Fibroblast of mammary gland (primary cell): ENCODE measurements at places on chromosomes 4 and X.

- DNase-seq: peak; percentile 89
Measured at GRCh38 chrX:40580537-40581335, at the start of gene ATP6AP2. Gene ATP6AP2 (plus strand): TSS chrX:40580970. CDS start chrX:40581066, 96 bp downstream.

DNA sequence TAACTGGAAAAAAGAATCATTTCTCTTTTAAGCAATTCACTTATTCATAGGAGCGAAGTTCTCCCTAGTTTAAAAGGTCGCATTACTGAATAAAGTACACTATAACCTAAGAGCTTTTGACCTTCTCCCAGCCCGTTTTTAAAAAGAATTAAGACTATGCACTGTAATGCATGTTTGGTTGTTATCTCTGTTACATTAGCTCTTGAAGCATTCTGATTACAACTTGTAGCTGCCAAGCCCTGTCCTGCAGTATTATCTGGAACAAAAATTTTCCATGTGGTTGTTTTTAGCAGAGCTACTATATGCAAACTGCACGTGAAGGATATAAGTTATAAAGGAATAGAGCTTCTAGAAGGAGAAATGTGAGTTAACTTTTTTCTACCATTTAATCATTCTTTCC lies 8.1 kb downstream of the GAB1 start:
- no peak for DNase-seq

DNA sequence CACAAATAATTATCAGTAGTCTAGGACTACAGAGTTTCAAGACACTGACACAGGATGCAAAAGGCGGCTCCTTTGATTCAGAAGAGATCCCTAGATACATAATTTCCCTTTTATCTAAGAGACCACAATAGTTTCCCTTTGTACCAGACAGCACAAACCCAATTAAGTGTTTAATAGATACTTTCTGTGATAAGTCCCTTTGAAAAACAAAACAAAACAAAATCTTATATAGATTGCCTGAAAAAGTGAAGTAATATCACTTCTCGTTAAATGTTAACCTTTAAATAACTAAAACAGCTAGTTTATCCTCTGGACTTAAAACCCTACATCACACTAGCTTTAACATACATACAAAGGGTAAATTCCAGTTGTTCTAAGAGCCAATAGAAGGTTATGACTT lies 49.9 kb downstream of the APBB2 start:
- DNase-seq: no peak

DNA sequence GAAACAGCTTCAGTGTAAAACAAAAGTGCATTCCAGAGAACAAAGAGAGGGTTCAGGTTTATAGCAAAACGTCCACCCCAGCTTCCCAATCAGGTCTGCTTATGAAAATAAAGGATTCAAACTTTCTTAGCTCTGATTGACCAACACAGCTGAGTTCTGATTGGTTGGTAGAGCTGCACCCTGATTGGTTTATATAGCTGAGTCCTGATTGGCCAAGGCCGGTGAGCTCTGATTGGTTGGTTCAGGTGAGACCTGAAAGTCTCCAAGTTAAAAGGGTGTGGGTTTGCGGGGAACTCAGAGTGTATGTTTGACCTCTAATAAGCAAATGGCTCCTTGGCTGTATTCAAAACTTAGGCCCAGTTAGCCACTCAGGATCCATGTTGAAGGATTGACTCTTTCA lies 20.9 kb downstream of the CLRN2 start:
- peak; percentile 22 for DNase-seq

DNA sequence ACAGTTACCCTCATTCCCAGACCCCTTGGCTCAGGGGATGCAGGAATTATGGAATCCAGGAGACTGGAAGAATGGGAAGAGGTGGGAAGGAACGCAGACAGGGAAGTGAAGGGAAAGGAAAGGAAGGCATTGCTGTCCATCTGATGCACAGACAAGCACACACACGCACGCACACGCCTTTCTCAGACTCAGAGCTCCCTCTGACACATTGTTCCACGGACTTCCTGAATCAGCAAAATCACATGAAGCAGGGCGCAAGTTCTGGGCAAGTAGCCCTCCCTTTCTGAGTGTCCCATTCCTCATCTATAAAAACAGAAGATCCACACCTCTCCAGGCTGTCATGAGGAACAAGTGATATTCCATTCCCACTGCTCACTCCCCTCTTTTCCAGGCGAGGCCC lies 13.2 kb downstream of the IQSEC2 start:
- DNase-seq: peak; percentile 57

DNA sequence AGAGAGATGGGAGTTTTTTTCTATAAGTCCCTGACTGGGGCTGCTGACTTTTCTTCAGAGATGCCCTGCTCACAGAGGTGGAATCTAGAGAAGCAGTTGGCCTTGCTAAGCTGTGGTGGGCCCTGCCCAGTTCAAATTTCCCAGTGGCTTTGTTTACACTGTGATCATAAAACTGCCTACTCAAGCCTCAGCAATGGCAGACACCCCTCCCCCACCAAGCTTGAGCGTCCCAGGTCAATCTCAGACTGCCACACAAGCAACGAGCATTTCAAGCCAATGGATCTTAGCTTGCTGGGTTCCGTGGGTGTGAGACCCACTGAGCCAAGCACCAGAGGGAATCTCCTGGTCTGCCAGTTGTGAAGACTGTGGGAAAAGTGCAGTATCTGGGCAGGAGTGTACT lies 199.8 kb upstream of the WDFY3 start:
- no peak for DNase-seq

DNA sequence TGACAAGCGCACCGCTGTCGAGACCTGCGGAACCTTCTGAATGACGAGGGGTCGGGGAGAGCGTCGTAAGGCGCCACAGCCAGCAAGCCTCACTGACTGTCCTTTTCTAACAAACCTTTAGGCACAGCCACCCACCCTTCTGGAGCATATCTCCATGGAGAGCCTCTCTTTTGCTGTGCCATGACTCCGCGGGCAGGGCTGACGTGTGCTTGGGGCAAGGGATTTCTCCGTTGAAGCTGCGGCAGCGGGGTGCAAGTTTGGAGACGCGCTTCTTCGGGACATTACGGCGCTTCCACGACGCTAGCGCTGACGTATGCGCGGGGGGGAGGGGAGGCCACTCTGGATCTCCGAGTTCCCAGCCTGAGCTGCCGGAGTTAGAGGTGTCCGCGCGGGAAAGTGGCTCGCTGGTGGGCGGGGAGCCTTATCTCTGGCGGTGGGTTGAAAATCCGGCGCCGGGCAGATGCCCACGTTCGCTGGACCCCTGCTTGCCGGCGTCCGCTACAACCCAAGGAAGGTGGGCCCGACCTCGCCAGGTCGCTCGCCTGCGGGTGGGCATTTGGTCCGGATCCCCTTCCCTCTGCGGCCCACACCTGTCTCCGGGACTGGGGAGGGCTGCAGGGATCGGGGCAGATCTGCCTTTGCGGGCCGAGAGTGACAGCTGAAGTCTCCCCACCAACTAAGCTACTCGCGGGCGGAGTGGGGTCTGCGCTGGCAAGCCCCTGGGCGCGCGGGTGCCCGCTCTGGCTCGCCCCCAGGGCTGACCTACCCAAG lies 543 bp upstream of the SLC10A7 start:
- DNase-seq: peak; percentile 82

DNA sequence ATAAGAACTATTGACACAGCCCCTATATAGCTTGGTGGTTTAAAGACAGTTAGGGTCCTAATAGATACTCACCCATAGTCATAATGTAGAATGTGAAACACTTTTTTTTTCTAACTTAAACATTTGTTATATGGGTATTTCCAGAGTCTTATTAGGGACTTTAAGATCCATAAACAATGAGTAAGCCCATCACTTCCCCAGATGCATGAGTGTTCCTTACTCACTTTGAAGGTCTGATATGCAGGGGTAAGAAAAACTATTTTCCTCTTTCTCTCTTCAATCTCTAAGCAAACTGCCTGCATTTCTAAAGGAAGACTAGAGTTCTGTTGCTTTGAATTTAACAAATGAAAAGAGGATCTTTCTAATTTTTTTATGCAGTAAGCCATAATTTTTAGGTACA lies 443.6 kb upstream of the PITX2 start:
- peak; percentile 43 for DNase-seq

DNA sequence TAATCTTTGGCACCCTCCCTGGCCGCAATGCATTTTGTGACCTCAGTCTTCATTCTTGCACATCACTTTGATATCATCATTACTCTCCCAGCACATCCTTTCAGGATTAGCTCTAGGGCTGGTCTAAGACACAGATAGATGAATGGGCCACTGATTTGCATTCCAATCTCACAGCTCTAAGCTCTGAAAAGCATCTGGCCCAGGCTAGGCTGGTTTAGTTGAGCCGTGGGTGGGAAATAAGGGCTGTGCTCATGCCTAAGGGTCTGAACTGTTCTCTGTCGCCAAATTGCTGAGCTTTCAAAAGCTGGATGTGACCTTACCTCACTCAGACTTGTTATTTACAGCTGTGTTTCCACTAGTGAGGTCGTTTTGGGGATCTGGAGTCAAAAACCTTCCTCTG lies 30.0 kb upstream of the SLC9A7 start:
- DNase-seq: peak; percentile 65

DNA sequence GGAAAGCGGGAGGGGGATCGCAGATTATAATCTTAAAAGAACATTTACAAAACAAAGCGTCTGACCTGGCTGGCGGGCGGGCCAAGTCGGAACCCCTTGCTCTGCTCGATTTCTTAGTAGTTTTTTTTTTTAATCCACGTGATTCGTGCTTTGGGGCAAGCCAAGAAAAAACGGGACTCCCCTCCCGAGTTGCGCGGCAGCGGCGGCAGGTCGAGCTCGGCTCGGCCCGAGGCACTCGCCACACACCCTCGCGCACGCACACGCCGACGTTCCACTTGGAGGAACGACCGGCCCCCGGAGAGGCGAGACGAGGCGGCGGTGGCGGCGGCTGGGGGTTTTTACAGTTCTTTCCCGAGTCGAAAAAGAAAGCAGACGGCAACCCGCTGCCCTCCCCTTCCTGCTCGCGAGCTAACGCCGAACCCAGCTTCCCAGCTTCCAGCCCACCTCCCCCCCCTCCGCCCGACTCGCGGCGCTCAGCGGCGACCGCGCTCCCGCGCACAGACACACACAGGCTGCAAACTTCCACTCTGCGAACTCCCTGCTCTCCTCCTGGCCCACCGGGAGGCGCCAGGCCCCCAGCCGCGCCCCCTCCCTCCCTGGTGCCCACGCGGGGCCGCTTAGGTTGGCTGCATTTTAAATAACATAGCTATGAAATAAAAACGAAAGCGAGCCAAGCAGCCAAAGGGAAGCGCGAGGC lies 1.2 kb downstream of the BCOR start:
- no peak for DNase-seq

- DNase-seq: peak; percentile 18
Measured at GRCh38 chr4:28868841-28869240, 1851.3 kb upstream of the PCDH7 start.

GRCh38 chr4:112279025-112279881 lies 6.5 kb downstream of the TIFA start:
- no peak for DNase-seq

GRCh38 chr4:143341186-143341755 lies 4.6 kb downstream of the GAB1 start:
- DNase-seq: no peak

GRCh38 chrX:154294791-154295574 lies at the start of gene TEX28:
Gene TEX28 (minus strand): TSS chrX:154295124. CDS start chrX:154292117, 3,007 bp downstream.
- no peak for DNase-seq

DNA sequence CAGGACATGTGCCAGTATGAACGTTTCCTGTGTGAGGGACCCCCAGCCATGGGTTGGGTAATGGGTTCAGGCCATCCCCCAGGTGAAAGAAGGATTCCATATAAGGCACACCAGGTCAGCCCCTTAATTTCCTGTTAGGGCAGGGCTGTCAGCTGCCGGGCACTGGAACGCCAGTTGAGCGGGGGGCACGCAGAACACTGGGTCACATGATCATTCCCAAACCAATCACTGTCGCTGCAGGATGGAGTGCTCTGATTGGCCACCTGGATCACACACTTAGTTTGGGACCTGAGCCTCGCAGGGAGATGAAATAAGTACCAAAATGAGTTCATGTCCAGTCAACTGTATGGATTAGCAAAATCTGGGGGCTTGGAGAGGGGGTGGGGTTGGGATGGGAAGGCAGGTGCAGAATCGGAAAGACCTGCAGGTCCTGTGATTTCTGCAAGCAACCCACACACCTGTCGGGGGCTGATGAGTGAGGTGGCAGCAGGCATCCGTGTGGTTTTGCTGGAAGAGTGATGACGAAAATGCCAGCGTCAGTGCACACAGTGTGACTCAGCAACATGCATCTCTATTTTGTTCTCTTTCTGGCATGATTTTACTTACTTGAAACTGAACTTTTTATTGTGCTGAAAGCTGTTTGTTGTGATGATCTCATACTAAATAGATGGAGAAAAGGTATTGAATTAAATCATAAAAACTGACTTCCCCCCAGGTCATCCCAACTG lies 32.2 kb downstream of the RNF212 start:
- peak; percentile 76 for DNase-seq

GRCh38 chr4:73991742-73992000 lies 3.7 kb upstream of the PPBP start:
- DNase-seq: no peak

DNA sequence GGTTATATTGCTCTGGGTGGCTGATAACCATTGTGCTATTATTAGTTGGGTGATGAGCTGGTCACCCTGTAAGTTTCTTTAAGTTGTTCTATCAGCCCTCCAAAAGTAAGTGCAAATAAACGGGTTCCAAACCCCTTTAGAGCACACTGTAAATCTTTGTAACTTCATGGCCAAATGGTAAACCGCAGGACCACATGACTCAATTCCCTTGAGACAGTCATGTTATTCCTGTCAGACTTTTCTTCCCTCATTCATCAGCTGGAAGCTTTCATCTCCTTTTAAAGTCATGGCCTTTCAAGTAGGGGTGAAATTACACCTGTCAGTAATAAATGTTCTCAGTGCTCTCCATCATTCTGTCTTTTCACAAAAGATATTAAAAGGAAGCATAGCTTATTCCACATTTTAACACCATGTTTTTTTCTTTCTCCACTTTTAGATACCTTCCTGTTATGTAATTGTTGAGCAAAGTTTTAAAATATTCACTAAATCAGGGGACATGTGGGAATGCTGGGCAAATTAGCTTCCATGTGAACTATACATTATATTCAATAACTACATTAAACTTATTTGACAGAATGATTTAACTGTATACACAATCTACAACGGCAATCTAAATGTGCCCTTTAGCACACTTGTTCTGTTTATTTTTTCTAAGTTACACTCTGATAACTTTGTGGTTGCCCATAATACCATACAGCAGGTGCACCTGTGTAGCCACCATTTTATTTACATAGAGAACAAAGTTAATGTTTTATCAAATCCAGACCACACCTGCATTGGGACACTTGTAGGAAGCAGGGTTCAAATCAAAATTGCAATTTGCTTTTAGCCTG lies 275.5 kb downstream of the CFAP299 start:
- peak; percentile 69 for DNase-seq

DNA sequence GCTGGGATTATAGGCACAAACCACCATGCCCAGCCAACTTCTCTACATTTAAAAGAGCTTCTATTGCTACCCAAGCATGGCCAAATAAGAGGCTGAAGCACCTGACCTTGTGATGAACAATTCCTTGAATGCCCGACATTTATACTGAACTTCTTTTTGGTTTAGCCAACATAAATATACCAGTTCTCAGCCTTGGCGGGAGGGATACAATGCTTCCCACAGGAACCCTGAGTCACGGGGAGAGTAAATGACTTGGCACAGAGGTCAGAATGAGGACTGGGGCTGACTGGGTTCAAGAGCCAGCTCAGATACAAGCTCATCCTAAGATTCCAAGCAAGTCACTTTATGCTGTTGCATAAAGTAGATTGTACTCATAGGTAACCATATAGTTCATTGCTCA lies 6.1 kb downstream of the HOPX start:
- peak; percentile 84 for DNase-seq
